ENCODE measurements at places on chromosomes 2 and 18.

DNA sequence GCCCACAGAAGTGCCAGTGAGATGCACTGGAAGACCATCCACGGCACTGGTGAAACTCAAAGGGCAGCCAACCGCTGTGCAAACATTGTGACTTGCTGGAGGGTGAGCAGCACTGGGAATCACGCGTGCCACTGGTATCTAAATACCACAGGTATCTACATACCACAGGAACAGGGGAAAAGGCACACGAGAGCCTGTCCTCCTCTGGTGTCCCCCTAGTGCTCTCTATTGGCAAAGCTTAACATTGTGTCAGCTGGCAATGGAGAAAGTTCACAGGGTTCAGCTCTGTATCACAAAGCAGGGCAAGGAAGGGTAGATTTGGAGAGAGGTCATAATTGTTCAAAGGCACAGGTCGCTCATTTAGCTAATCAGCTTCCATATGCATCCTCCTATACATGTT is 12.6 kb upstream of the SEC11C start:
- DNase-seq: no peak

DNA sequence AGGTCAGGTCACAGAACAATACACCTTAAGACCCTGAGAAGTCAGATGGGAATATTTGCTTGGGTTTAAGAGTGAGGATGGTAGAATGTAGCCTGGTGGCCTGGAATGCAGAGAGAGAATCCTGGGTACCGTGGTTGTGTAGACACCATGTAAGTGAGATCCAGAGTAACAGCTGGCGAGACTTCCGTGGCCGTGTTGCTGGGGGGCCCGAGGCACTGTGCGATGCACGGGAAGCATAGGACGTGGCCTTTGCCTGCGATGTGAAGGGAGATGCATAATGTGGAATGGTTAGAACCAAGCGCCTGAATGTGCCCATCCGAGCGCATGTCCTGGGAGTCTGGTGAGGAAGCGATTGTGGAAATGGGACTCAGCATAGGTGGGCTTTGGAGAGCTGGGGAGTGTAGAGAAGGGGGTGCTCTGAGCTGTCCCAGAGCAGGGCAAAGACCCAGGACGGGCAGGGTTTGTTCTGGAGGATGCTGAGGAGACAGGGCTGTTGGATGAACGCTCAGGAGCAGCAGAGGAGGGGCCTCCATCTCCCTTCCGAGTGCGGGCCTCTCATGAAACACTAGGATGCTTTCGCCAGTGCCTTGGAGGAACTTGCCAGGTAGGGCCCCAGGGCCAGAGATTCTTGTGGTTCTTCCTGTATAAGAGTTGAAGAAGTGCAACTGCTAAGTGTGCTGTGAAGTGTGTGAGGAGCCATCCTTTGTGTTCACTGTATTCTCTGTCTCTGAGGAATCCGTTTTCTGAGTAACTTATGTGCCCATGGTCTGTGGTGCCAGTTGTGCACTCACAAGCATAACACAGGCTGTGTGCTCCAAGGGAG is 7.1 kb downstream of the RNF144A start:
- DNase-seq: no peak

GRCh38 chr2:119190321-119191111 is 32.0 kb upstream of the C1QL2 start:
- no peak for DNase-seq

DNA sequence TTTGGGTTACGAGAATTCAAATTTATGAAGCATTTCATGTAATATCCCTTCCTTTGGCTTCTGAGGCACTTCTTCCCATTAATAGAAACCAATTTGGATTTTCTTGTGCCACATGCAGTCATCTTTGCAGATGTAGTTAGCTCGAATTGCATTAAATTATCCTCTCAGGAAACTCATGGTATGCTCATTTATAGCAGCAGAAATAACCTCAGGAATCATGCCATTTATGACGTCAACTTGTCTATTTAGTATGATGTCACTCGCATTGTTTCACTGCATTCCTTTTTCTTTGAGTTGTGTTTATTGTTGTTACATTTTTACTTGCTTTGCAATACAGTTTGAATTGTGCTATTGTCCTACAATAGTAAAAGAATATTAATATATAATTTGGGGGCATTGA is 163.8 kb downstream of the RBM43 start:
- DNase-seq: no peak

DNA sequence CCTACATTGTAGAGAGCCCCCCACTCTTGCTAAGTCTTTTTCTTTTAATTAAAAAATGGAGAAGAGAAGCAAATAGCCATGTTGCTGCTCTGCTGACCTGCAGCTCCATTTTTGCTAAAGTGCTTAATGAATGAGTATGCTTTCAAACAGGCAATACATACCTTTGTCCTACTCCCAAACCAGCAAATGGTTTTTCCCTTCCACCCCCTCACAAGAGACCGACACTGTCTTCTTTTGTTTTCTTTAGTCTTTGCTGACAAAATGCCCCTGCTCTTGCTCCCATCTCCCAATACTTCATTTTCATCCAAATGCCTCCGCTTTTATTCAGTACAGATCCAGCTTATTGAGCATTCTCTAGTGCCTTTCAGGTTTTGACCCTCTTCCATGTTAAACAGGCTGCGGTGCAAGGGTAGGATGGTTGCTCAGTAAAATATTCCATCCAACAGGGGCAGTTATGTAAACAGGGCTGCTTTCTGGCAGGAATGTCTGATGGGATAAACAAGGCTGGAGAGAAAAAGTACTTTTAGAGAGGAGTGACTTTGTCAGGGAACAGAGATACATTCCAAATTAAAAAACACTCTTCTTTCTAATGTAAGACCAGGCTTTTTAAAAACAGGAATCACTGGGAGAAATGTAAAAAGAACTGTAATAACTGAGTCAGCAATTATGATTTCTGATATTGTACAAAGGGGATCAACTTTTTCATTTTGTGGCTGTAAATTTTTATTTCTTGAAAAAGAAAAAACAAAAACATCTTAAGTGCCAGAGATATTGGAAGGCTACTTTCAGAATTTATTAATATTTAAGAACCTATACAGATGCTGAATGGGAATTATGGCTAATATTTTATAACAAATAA is 136.8 kb downstream of the MEP1B start:
- DNase-seq: peak; percentile 53

DNA sequence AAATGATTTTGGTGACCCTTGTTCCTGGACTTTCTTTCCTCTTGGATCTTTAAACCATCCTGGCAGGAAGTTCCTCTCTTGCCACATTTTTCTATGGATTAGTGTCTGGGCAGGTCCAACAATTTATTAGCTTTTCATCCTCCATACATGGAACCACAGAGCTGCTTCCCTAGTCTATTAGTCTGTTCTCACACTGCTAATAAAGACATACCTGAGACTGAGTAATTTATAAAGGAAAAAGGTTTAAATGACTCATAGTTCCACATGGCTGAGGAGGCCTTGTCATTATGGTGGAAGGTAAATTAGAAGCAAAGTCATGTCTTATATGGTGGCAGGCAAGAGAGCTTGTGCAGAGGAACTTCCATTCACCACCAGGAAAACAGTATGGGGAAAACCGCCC is 122.9 kb downstream of the DDX1 start:
- DNase-seq: no peak
